Activated CD4-positive, alpha-beta T cell treated with anti-CD3 and anti-CD28 coated beads, Interleukin-2, amount 10 ng/mL, durations not matched to agents 24 days and 14 days (primary cell): ENCODE measurements at places on chromosomes 6 and 20. TPM values are rescaled to one million over a fixed set of nuclear protein-coding genes. Genes with fewer than 3 reads are reported as not detected.

GRCh38 chr6:135606392-135606791 lies 108.9 kb upstream of the AHI1 start:
- no peak for DNase-seq

- no peak for DNase-seq
These were observed 9.3 kb upstream of the CALHM6 start for GRCh38 chr6:116451916-116452315.

- DNase-seq: no peak
These were observed 323.9 kb downstream of the LAMA2 start for GRCh38 chr6:129206821-129207220.

GRCh38 chr6:106134087-106134770 lies 48.1 kb downstream of the PRDM1 start:
- DNase-seq: no peak

GRCh38 chr6:120526576-120526975 lies 807.7 kb downstream of the TBC1D32 start:
- DNase-seq: no peak

DNA sequence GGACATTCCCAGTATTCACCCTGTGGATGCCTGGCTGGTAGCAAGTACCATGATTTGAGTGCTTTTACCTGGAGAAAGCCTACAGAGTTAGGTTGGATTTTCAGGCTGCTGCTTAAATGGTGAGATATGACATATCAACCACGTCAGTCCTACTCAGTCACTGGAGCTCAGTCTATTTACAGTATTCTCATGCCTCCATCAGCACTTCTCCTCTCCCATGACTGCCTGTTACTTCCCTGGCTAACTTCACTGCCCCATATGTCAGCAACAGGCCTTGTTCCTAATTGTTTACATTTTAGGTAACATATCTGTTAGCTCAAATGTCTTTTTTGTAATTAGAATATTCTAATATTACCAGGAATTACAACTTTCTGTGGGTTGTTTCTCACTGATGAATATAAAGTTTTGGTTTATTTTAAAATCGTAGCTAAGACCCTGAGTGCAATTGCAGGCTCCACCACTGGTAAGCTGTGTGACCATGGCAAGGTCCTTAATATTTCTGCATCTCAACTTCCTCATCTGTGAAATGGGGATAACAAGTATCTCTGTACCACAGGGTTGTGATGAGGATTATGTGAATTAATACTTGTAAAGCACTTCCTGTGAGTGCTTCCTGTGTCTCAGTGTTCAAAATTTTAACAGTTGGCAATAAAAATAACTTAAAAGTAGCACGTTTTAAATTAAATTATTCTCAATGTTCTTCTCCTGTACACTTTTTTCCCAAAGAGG lies 54.3 kb downstream of the RNF144B start:
- DNase-seq: no peak

- DNase-seq: no peak
These were observed 6.7 kb upstream of the CDKN1A start for GRCh38 chr6:36671687-36672375.

HUS1B gene
- total RNA-seq: 2.1 and 3.3 TPM in 2 replicates

RIPOR3 gene
- total RNA-seq: not detected in 2 replicates

FOXF2 gene
- total RNA-seq: not detected in 2 replicates

SLC17A1 gene
- 0.28 TPM in 1 of 2 replicates, not detected in the other for total RNA-seq
